HT-29 (cell line): ENCODE measurements at places on chromosomes 2 and 18.

- no peak for DNase-seq
These were observed 2.6 kb upstream of the THUMPD2 start for GRCh38 chr2:39781697-39782096.

DNA sequence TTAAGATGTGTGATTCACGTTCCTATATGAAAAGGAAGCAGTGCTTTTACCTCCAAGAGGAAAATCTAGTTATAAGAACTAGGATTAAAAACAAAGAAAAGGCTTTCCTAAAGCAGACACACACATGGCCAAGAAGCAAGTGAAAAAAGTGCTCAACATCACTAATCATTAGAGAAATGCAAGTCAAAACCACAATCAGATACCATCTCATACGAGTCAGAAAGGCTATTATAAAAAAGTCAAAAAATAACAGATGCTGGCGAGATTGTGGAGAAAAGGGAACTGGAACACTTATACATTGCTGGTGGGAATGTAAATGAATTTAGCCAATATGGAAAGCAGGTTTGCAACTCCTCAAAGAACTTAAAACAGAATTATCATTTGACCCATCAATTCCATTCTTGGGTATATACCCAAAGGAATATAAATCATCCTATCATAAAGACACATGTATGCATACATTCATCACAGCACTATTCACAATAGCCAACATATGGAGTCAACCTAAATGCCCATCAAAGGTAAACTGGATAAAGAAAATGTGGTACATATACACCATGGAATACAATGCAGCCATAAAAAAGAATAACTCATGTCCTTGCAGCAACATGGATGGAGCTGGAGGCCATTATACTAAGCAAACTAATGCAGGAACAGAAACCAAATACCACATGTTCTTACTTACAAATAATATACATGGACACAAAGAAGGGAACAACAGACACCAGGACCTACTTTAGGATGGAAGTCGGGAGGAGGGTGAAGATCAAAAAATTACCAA, 285.3 kb downstream of the RAD51AP2 start:
- no peak for DNase-seq

- no peak for DNase-seq
These were observed 1.9 kb downstream of the AGBL5 start for GRCh38 chr2:27053321-27053720.

GRCh38 chr2:65350651-65351056, 81.7 kb downstream of the SPRED2 start:
- DNase-seq, result peak; percentile 44

DNA sequence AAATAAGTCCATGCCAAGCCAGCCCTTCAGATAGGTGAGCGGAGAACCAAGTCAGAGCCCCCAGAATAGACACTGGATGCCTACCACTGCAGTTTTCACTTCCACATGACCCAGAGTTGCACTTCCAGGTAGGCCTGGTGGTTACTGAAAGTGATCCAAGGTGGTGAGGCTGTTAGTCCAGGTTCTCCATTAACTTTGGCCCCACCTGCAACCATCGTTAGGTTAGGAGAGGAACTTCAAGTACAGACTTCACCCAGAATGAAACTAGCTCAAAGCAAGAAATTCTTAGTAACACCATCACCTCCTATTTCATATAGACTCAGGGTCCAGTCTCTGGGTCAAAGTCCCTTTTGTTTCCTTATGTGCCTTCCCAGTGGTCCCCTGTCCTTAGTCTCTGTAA, 293.1 kb upstream of the ID2 start:
- peak; percentile 52 for DNase-seq

GRCh38 chr18:46550609-46551008, 106.4 kb downstream of the LOXHD1 start:
- no peak for DNase-seq

DNA sequence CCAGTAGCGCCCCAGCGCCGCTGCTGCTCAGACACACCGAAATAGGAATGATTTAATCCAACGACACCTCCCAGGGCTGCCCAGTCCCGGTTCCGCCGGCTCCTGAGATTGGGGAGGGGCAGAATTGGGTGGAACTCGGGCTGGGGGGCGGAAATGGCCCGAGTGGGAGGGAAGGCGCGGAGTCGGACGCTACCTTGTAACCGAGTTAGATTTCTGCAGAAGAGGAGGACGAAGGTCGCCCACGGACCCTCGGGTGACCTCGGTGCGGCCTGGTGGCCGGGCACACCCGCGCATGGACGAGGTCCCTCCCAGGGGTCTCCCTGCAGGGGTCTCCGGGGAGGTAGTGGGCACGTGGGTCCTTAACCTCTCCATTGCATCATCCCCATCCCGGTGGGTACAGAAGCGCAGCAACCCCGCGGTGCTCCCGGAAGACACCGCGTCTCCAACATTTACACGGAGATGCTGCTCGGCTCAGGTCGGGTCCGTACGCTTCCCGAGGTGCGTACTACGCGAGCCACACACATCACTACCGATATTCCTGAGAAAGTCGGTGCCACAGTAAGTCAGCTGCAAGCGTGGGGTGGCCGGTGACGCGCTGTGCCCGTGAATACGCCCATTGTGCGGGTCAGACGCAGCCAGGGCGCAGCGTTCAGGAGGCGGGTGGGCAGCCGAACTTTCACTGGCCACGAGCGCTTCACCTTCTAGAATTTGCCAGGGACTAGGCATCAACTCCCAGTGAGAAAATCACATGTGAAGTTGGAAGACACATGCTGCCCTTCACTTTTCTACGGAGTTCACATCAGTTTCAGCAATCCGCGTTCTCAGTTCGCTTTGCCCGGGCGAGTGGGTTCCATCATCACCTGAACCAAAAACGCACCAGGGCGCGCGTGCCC, 3.0 kb downstream of the ZNF516 start:
- peak; percentile 41 for DNase-seq

GRCh38 chr2:112182581-112183034, 44.4 kb downstream of the FBLN7 start:
- no peak for DNase-seq

DNA sequence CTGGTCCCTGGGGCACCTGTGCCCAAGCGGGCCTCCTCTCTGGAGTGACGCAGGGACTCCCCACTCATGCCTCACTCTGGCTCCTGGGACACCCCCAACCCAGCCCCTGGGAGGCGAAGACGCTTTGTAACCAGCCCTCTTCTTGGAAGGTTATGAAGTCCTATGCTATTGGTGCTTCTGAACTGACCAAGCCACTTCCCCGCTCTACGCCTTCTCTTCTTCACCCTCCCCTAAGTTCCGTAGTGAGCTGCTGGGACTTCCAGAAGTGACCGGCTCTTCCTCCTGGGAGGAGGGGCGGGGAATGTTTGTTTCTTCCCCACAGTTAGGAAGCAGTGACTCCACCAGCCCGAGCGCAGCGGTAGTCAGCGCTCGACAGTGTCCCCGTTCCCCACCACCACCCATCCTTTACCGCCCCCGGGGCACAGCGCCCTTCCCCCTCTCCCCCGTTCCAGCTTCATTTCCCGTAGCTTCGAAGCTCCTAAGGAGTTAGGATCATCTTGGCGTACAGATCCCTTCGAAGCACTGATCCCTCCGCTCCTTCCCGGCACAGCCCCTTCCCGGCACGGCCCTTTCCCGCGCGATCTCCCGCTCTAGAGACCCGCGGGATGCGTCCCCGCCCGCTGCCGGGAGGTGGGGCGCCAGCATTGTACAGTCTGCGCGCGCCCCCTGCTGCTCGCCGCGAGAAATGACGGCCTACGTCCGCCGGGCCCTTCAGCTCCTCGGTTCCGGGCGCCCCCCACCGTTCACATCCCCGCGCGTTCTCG, 25.3 kb upstream of the NOTO start:
- peak; percentile 88 for DNase-seq

GRCh38 chr2:225196579-225196978, 154.3 kb upstream of the DOCK10 start:
- no peak for DNase-seq

DNA sequence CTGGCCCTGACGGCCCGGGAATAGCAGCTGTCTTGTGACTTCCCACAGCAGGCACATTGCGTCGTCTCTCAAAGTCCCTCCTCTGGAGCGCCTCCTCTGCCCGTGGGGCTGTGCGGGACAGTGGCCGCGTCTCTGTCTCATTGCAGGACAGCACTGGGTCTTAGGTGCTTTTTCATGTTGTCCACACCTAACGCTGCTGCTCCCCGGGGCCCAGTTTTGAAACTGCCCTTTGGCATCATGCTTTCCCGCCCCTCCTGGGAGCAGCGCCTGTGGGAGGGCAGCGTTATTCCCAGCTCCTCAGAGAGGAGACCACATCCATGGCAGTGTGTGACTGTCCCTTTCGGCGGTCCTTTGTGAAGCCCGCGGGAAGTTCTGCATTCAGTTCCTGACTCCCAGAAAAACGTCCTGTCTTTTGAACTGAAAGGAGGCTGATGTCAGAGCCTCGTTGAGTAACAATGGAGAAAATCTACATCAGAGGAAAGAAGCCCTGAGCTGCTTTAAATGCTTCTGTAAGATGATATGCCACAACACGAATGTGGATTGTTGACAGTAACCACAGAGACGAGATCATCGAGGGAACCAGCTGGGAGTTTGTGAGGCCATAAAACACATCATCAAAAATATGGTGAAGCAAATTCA, 226.0 kb downstream of the FAM210A start:
- no peak for DNase-seq

- DNase-seq, result no peak
These were observed 7.0 kb upstream of the SATB2 start for GRCh38 chr2:199464606-199465352.

- no peak for DNase-seq
These were observed 53.1 kb upstream of the STK39 start for GRCh38 chr2:168300460-168300859.

- DNase-seq, result no peak
These were observed 333.4 kb upstream of the KCNH7 start for GRCh38 chr2:163171786-163172530.

DNA sequence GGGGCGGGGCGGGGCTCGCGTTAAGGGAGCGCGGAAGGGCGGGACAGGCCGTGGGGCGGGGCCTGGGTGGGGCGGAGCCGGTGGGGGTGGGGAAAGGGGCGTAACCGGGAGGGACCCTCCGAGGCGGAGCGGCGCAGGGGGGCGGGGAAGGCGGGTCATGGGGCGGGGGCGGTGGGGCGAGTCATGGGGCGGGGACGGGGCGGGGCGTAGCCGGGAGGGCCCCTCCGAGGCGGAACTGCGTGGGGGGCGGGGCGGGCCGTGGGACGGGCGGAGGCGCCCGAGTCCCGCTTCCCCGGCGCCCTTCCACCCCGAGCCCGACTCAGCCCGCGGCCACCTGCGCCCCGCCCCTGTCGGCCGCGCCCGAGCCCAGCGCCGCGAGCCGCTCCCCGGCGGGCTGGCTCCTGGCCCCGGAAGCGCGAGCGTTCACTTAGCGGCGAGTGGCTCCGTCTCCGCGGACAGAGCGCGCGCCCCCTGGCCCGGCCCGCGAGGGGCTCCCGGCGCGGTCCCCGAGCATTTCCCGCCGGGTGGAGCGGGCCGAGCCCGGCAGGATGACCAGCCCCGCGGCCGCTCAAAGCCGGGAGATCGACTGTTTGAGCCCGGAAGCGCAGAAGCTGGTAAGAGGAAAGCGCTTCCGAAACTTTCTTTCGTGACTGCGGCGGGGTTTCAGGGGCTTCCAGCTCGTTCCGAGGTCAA, 64.7 kb downstream of the LRRFIP1 start:
- DNase-seq, result peak; percentile 90

- no peak for DNase-seq
These were observed 43.5 kb downstream of the FBLN7 start for GRCh38 chr2:112181571-112182290.

GRCh38 chr18:44536619-44537018, 144.1 kb upstream of the SETBP1 start:
- no peak for DNase-seq
